Karpas-422 (cell line): ENCODE measurements at places on chromosomes 13 and 19. TPM values are rescaled to one million over a fixed set of nuclear protein-coding genes. Genes with fewer than 3 reads are reported as not detected.

Gene ZNF543
- 19.8 and 21.6 TPM in 2 replicates for total RNA-seq

Gene ADAMTS10
- not detected in 2 replicates for total RNA-seq

Gene TLE2
- not detected in 2 replicates for total RNA-seq

Gene RFPL4A
- 0.22 TPM in 1 of 2 replicates, not detected in the other for total RNA-seq

Gene COL4A1
- 0.11 TPM in 1 of 2 replicates, not detected in the other for total RNA-seq

Gene ZNF284
- total RNA-seq = not detected in 2 replicates

Gene KCTD12
- 1.0 and 1.7 TPM in 2 replicates for total RNA-seq

Gene HNRNPA1L2
- total RNA-seq = 2.2 and 7.3 TPM in 2 replicates

Gene KIR2DL4
- total RNA-seq = not detected in 2 replicates

Gene NDUFA13
- total RNA-seq = 255 and 557 TPM in 2 replicates

Gene DPF1
- total RNA-seq = 2.5 and 3.2 TPM in 2 replicates

Gene GPC5
- total RNA-seq = not detected in 2 replicates

Gene STOML3
- not detected in 2 replicates for total RNA-seq

Gene KCNK6
- not detected in 2 replicates for total RNA-seq

Gene UNC13A
- total RNA-seq = under 0.01 TPM in 1 of 2 replicates, not detected in the other

Gene CEACAM18
- total RNA-seq = not detected in 2 replicates

Gene SIGLEC8
- not detected in 2 replicates for total RNA-seq
